ENCODE measurements at places on chromosomes 5 and 9.

DNA sequence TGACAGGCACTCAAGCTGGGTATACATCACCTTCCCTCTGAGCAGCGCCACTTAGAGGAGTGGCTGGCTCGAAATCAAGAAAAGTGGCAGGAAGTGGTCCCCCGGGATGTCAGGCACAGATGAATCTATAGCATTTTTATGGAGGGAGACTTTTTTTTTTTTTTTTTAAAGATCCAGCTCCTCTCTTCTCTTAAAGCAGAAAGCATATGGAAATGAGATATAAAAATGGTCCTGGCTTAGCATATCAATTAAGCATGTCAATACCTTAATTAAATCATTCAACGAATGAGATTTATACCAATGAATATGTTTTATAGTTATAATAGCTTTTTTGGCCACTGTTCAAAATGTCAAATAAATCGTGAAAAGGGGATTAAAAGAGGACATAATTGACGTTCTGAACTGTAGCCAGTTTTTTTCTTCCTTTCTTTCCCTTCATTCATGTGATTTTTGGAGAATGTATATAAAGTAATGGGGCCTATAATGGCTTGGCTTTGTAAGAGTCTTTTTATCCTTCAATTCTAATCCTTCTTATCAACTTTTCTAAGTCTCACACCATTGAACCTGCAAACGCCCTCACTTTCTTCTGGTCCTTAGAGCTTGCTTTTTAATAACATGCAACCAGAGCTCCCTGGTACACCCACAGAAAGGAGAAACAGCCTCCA, 319.2 kb upstream of the PANK3 start:
- no peak for DNase-seq

- DNase-seq = no peak
These were observed 68.6 kb upstream of the NFIL3 start for GRCh38 chr9:91492237-91492636.

DNA sequence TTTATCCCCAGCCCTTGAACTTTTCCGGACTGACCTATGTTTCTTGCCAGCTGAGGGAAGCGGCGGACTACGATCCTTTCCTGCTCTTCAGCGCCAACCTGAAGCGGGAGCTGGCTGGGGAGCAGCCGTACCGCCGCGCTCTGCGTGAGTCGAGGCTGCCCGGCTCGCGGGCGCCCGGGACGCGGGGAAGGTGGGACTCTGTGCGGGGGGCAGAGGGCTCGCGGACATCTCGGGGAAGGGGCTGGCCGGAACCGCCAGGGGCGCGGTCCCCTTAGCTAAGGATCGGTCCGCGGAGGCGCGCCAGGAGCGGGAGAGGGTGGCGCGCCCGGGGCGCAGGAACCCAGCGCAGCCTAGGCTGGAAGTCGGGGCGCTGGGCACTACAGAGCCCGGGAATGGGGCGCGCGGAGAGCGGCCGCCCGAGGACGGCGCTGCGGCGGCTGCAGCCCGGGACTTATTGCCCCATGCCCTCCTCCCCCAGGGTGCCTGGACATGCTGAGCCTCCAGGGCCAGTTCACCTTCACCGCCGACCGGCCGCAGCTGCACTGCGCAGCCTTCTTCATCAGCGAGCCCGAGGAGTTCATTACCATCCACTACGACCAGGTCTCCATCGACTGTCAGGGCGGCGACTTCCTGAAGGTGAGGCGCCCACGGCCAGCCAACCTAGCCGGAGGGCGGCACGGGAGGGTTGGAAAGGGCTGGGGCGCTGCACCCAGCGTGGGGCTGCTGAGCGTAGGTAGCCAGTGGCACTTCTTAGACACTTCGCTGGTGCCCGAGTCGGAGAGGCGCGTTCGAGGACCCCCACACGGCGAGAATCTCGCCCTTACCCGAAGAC, 922 bp downstream of the CRHBP start:
- DNase-seq = peak; percentile 30

- no peak for DNase-seq
These were observed 35.6 kb downstream of the PTTG1 start for GRCh38 chr5:160457252-160457651.

GRCh38 chr5:171420431-171421241, 1.2 kb downstream of the FGF18 start:
- DNase-seq = no peak

DNA sequence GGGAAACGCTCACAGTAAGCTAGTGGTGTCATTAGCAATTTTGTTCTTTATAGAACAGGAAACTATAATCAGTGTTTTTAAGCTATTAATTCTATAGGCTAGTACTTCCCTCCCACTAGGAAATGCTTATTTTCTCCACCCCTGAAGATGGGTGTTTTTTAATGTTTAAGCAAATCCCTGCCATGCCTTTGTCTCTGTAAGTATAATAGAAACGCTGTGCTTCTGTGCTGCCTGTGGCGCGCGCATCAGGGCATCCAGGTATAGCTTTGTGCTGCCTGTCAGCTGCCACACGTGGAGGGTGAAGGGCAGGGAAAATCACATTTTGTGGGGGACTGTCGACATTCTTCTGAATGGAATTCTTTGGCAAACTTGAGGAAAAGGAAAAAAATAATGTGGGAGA, 217.5 kb downstream of the RAB3C start:
- DNase-seq = no peak

GRCh38 chr9:94576131-94576530, 17.5 kb downstream of the FBP2 start:
- no peak for DNase-seq

GRCh38 chr5:113524927-113525326, 11.4 kb downstream of the YTHDC2 start:
- DNase-seq = no peak

GRCh38 chr9:36158917-36159316, 10.3 kb upstream of the CCIN start:
- no peak for DNase-seq
